ENCODE measurements at places on chromosomes 16 and 17.
A peak's percentile ranks its signal among the peaks of the same experiment; 100 is the strongest.

- DNase-seq: no peak
These were observed 1.5 kb upstream of the NTN3 start for GRCh38 chr16:2469399-2470233.

- DNase-seq: no peak
These were observed 160.1 kb upstream of the IRX3 start for GRCh38 chr16:54446639-54447038.

- no peak for DNase-seq
These were observed 77.3 kb downstream of the PHKB start for GRCh38 chr16:47538472-47538871.

GRCh38 chr17:14044702-14045101 lies 24.6 kb upstream of the COX10 start:
- DNase-seq: no peak

GRCh38 chr16:72216767-72217166 lies 44.8 kb upstream of the PMFBP1 start:
- DNase-seq: no peak

DNA sequence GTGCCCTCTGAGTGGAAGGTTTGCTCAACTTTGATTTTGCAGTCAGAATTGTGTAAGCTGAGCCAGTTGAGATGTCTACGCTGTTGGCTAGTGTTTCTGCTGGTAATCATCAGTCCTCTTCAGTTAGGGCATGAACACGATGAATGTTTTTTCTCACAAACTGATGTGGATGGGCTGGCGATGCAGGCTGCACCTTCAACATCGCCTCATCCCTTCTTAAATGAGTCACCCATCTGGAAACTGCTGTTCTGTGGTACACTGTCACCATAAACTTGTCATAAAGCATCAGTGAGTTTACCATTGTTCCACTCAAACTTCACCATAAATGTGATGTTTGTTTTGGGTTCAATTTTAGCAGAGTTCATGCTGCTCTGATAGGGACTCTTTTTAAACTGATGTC lies 8.4 kb downstream of the C16orf95 start:
- DNase-seq: no peak

DNA sequence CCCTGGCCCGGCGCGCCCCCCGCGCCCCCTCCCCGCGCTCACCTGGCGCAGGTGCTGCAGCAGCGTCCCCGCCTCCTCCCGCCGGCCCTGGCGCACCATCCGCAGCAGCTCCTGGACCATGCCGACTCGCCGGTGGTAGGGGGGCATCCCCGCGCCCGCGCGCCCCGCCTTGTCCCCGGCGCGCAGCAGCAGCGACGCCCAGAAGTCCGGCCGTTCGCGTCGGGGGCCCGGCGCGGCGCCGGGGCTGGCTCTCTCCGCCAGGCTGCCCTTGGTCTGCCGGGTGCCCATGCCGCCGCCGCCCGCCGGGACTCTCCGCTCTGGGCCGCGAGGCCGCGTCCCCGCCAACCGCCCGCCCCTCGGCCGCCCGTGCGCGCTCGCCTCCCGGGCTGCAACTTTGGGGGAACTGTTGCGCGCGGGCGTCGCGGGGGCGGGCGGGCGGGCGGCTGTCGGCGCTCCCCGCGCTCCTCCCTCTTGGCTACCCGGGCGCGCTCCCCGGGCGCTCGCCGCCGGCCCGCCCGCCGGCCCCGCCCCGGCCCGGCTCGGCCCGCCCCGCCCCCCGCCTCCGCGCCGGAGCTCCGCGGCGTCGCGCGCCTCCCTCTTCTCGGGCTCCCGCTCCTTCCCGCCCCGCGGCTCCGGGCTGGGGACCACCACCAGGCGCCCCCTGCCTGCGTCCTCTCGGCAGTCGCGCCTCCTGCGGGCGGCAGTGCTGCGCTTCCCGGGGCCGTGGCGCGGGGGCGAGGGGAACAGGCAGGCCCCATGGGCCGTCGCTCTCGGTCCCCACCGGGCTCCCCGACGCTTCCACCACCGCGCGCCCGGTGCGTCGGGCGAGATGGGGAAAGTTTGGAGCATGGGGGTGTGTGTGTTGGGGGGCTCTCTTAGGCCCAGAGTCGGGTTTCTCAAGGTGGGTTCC lies at the start of gene LRRC75A:
Gene LRRC75A (minus strand): TSS at position 491 of the 910 bp plus-strand sequence. CDS start 203 bp downstream, at position 288.
- DNase-seq: peak; percentile 30

- DNase-seq: no peak
These were observed 9.4 kb downstream of the CETP start for GRCh38 chr16:56970934-56971767.

- no peak for DNase-seq
These were observed 118.1 kb downstream of the ENGASE start for GRCh38 chr17:79192503-79193351.

DNA sequence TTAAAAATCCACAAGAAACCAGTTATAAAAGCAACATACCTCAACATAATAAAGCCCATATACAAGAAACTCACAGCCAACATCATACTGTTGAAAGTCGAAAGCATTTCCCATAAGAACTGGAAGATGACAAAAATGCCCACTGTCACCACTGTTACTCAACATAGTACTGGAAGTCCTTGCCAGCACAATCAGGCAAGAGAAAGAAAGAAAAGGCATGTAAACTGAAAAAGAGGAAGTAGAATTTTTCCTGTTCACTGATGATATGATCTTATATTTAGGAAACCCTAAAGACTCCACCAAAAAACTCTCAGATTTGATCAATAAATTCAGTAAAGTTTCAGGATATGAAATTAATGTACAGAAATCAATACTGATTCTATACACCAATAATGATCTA lies 45.1 kb downstream of the AHSP start:
- DNase-seq: no peak

GRCh38 chr16:31410082-31410481 lies 16.9 kb downstream of the ITGAD start:
- DNase-seq: no peak

- DNase-seq: no peak
These were observed 65.3 kb downstream of the RMI2 start for GRCh38 chr16:11410376-11411058.

DNA sequence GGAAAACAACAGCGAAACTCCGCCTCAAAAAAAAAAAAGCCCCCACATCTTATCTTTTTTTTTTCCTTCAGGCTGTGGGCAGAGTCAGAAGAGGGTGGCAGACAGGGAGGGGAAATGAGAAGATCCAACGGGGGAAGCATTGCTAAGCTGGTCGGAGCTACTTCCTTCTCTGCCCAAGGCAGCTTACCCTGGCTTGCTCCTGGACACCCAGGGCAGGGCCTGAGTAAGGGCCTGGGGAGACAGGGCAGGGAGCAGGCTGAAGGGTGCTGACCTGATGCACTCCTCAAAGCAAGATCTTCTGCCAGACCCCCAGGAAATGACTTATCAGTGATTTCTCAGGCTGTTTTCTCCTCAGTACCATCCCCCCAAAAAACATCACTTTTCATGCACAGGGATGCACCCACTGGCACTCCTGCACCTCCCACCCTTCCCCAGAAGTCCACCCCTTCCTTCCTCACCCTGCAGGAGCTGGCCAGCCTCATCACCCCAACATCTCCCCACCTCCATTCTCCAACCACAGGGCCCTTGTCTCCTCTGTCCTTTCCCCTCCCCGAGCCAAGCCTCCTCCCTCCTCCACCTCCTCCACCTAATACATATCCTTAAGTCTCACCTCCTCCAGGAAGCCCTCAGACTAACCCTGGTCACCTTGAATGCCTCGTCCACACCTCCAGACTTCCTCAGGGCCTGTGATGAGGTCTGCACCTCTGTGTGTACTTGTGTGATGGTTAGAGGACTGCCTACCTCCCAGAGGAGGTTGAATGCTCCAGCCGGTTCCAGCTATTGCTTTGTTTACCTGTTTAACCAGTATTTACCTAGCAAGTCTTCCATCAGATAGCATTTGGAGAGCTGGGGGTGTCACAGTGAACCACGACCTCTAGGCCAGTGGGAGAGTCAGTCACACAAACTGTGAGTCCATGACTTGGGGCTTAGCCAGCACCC lies 1.2 kb upstream of the HBA1 start:
- no peak for DNase-seq

DNA sequence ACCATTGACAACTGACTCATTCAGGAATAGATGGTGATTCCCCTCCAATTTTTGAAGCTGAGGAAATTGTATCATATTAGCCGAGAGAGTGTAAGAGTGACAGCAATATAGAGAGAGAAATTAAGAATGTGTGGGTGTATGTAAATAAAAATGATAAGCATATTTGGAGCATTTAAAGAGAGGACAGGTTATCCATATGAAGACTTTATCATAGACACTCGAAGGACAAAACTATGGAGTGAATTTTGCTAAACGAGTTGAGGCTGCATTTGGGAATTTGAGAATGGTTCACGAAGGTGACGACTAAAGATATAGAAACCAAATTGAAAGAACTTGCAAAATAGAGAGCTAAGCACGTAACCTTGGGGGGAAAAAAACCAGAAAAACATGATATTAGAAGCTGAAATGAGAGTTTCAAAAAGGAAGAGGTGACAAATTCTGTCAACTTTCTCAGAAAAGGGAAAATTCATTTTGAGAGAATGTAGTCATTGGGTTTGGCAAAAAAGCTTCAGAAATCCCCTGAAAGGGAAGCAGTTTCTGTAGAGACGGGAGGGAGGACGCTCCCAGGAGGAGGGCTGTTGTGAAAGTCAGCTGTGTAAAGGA lies 129.7 kb downstream of the KCNJ2 start:
- no peak for DNase-seq

DNA sequence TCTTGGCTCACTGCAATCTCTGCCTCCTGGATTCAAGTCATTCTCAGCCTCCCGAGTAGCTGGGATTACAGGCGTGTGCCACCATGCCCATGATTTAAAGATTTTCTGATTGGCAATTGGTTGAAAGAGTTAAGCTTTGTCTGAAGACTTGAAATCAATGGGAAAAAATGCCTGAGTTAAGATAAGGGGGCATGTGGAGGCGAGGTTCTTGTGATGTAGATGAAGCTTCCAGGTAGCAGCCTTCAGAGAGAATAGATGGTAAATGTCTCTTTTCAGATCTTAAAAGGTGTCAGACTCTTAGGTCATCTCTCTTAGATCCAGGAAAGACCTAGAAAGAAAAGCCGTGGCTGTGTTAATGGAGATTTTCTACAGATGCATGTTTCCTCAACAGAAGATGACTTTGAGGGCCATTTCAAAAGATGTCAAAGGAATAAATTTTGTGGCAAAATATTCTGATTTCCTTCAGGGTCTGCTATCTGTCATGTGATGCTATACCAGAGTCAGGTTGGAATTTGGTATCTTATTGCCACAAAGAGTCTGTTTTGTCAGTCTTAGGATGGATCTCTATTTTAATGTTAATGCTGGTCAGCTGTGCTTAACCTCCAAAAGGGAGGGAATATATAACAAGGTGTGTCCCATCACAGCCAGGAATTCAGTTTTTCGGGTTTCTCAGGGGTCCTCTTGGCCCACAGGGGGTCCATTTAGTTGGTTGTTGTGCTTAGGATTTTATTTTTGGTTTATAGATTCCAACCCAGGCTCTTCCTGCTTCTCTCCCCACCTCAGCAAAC lies 58.3 kb upstream of the AKTIP start:
- no peak for DNase-seq
